ENCODE measurements at places on chromosomes 2 and 18.

DNA sequence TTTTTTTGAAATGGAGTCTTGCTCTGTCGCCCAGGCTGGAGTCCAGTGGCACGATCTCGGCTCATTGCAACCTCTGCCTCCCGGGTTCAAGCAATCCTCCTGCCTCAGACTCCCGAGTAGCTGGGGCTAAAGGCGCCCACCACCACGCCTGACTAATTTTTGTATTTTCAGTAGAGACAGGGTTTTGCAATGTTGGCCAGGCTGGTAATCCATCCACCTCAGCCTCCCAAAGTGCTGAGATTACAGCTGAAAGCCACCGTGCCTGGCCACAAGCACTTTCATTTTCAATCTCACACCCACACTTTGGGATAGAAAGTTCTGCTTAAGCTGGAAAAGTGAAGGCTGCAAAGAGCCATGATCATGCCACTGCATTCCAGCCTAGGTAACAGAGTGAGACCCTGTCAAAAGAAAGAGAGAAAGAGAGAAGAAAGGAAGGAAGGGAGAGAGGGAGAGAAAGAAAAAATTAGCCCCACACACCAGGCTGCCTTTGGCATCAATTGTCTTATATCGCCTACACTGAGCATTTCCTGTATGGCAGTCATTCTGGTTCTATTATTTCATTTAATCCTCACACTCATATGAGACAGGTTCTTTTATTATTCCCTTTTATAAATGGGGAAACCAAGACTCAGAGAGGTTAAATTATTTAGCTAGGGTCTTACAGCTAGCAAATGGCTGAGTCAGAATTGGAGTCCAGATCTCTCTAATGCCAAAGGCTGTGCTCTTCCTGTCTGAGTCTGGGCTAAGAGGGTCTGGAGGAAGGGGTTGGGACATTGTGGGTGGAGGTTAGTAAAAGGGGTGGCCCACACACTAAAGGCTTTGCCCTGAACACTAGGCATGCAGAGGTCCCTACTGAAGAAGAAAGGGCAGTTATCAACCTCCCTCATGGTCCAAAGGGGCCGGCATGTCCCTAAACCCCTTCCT, 37.9 kb upstream of the PKDCC start:
- no peak overlapping the region for H3K27ac ChIP-seq
- H3K27me3 ChIP-seq, result peaks cover 17% of the 10 kb centered on the region
- peak overlapping the region; percentile 63 for H3K4me3 ChIP-seq
- peaks cover 21% of the 10 kb centered on the region for H3K4me1 ChIP-seq
- DNase-seq, result peak; percentile 55

DNA sequence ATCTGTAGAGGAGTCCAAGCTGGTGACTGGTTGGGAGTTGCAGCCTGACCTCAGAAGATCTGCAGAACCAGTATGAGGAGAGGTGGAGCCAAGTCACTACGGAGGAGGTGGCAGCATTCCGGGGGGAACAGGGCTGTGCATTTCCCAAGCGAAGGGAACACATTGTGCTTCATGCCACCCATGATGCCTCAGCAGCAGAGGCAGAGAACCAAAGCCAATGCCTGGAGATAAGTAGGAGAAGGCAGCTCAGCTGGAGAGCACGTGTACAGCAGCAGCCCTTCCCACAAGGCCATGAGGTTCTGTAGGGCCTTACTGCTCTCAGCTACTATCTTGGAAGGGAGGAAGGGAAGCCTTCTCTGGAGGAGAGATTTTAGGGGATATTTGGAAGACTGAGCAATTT, 67.2 kb upstream of the LRPPRC start:
- H3K36me3 ChIP-seq, result no peaks in the 10 kb centered on the region
- H3K27me3 ChIP-seq, result no peaks in the 10 kb centered on the region
- DNase-seq, result no peak
- no peak overlapping the region for H3K4me3 ChIP-seq

DNA sequence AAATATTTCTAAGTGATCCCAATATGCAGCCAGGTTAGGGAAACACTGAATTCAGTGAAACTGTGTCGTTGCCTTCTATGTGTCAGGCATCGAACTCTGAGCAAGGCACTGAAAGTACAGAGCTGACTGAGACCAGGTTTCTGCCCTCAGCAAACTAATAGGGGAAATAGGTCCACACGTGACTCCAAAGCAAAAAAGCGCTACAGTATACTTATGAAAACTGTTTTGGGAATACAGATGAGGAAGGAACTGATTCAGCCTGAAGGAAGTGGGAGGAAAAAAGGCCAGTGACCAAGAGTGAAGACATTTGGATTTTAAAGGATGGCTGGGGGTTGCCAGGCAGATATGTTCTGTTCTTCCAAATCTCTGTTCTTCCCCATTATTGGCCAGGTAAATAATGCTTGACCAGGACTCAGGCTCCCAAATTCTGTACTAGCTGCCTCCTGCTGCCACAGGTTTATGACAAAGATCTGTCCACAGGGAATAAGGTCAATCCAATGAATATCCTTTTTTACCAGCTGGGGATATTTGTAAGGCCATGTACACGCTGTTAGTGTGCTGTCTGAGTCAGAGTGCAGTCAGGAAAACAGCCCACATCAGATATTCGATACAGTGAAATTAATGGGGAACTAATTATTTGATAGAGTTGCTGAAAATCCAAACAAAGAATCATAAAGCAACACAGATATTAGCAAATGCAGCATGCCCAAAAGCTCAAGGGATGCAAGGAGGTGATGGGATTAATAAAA, 24.5 kb upstream of the INPP4A start:
- H3K4me1 ChIP-seq, result no peaks in the 10 kb centered on the region
- H3K27ac ChIP-seq, result no peak overlapping the region
- no peaks in the 10 kb centered on the region for H3K36me3 ChIP-seq

DNA sequence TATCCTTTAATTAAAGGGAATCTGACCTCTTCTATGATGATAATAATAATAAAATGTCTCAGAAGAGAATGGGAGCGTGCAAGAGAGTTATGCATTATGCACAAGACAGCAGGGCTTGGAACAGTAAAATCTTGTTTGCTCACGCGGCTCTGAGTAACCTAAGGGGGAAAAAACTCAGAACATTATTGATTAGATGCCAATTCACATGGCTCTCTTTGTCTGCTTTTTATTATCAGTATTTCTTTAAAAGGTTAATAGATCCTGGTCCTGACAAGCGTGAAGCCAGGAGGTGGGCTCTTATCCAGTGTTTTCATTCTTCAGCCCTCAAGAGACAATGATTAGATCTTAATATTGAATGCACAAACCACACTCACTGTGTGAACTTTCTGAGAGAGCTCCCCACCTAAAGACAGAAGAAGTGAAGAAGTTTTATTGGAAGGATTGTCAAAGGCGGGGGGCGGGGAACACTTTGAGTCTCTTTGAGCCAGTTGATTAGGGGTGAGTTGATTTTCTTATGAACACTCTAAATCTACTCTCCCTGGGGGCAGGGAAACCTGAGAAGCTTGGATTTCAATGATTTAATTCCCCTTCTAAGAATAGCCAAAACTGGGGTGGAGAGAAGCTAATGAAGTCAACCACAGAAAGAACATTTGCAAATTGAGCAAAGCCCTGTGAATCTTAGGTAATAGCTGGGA, 127.5 kb upstream of the CTAGE1 start:
- H3K36me3 ChIP-seq, result no peaks in the 10 kb centered on the region
- H3K27me3 ChIP-seq, result no peaks in the 10 kb centered on the region
- no peak for DNase-seq
- no peak overlapping the region for H3K27ac ChIP-seq
- H3K4me3 ChIP-seq, result no peak overlapping the region

DNA sequence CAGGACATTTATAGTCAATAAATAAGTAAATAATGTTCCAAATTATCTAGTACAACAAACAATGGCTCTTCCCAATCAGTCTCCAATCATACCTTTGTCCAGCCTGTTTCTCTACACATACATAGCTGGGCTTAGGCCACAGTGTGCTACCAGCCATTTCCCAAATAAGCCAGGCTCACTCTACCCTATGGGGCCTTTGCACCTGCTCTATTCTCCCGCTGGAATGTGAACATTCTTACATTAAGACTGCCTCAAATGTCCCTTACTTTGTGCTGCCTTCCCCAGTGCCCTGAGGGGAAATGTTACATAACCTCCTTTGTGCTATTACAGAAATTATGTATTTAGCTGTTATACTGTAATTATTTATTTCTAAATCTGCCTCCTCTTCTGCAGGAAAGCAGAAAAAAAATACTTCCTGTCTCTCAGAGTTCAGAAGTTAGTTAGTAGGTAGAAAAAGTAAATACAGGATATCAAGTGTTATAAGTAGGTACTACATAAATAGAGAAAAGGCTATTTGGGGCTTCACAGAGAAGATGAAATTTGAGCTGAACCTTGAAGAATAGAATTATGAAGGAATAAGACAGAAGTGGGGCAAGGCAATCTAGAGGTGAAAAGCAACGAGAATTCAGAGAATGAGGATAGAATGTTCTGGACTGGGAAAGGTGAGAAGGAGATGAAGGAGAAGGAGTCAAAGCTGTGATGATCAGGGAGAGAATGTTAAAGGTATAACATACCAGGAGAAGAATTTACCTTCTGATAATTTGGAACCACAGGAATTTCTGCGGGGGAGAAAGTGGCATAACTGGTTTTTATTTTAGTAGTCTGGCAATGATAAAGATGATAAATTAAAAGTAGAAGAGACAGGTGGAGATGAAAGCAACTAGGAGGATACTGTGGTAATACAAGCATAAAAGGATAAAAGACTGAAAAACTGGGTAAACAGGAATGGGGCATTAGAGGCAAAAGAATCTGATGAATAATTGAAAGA, 37.0 kb downstream of the ROCK1 start:
- no peaks in the 10 kb centered on the region for H3K27me3 ChIP-seq
- no peaks in the 10 kb centered on the region for H3K36me3 ChIP-seq
- no peak overlapping the region for H3K27ac ChIP-seq
- H3K4me1 ChIP-seq, result peaks cover 2% of the 10 kb centered on the region
- DNase-seq, result no peak

DNA sequence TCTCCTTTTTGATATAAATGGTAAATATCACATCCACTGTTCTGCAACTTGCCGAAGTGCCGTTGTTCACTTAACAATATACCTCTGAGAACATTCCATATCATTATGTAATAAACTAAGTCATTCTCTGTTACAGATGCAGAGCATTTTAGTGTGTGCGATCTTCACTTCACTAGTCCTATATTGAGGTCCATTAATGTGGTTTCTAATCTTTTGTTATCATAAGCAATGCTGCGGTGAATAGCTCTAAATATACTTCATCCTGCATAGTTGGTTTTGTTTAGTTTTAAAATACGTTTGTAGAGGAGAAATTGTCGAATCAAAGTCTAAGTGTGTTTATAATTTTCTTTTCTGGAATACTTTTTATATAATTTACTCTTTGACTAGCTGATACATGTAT, 280.3 kb upstream of the TRIB2 start:
- peaks cover 7% of the 10 kb centered on the region for H3K4me1 ChIP-seq
- H3K36me3 ChIP-seq, result no peaks in the 10 kb centered on the region
- no peak overlapping the region for H3K27ac ChIP-seq
- H3K4me3 ChIP-seq, result no peak overlapping the region
- H3K27me3 ChIP-seq, result no peaks in the 10 kb centered on the region

- DNase-seq, result no peak
- H3K27ac ChIP-seq, result no peak overlapping the region
- no peak overlapping the region for H3K4me3 ChIP-seq
- no peaks in the 10 kb centered on the region for H3K27me3 ChIP-seq
- no peaks in the 10 kb centered on the region for H3K4me1 ChIP-seq
Observed at GRCh38 chr2:59986511-59986910, 566.9 kb downstream of the BCL11A start.

DNA sequence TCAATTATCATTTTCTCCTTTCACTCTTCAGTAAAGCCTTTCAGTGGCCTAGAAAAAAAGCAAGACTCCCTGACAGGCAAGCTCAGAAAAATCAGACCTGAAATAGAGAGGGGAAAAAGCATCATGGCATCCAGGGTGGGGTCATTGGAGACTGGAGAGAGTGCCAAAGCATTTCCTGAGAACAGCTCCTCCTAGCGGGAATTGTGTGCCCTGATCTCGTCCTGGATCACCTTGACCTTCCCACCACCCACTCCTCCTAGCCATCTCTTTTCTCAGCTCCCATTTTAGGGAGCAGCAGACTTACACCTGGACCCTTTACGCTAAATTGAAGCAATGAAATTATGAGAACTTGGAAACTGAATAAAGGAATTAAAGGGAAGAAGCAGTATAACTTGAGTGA, 176.6 kb downstream of the VWC2L start:
- H3K27ac ChIP-seq, result no peak overlapping the region
- no peaks in the 10 kb centered on the region for H3K36me3 ChIP-seq
- no peak overlapping the region for H3K4me3 ChIP-seq
- DNase-seq, result no peak
- H3K4me1 ChIP-seq, result no peaks in the 10 kb centered on the region
- no peaks in the 10 kb centered on the region for H3K27me3 ChIP-seq

DNA sequence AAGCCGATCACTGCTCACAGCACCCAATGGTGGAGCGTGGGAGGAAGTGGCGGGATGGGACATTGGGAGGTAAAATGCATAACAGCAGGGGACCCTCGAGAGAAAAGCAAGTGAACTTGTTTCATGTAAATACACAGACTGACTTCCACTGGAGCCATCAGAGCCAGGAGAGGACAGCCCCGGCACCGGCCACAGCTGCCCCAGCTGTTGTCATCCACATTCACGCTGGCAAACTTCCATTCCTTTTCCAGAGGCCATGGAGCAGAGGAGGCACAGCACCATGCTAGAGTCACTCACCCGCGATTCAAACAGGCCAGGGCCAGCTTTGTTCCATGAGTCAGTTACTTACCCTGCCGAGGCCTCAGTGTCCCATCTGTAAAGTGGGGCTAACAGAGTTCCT, 610.9 kb upstream of the SALL3 start:
- H3K27ac ChIP-seq, result no peak overlapping the region
- no peaks in the 10 kb centered on the region for H3K4me1 ChIP-seq
- no peak overlapping the region for H3K4me3 ChIP-seq
- H3K27me3 ChIP-seq, result no peaks in the 10 kb centered on the region
- no peaks in the 10 kb centered on the region for H3K36me3 ChIP-seq
- DNase-seq, result no peak

GRCh38 chr2:194883711-194884110, 773.3 kb upstream of the SLC39A10 start:
- no peaks in the 10 kb centered on the region for H3K4me1 ChIP-seq
- no peaks in the 10 kb centered on the region for H3K36me3 ChIP-seq
- no peak overlapping the region for H3K4me3 ChIP-seq

DNA sequence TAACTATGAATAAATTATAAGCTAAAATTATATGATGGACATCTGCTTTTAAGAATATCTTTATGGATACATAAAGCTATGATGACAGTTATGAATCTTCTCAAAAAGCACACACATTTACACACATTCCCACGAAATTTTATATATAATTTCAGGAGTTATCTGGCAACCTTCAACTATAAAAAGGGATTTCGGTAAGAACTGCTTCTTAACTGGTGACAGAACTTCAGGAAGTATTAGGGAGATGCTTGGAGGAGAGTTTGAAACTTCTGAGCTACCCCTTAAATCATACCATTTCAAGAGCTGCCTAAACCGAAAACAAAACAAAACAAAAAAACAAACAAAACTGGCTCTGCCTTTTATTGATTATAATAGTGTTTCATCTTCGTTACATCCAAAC, 399.4 kb downstream of the ZEB2 start:
- DNase-seq, result no peak
- H3K27ac ChIP-seq, result no peak overlapping the region
- no peaks in the 10 kb centered on the region for H3K36me3 ChIP-seq
- H3K27me3 ChIP-seq, result no peaks in the 10 kb centered on the region

- DNase-seq, result no peak
- H3K27me3 ChIP-seq, result no peaks in the 10 kb centered on the region
- no peaks in the 10 kb centered on the region for H3K36me3 ChIP-seq
- H3K27ac ChIP-seq, result no peak overlapping the region
Observed at GRCh38 chr18:21652073-21652472, 40.0 kb downstream of the SNRPD1 start.

All from mesenchymal stem cell (in vitro differentiated cells and primary cell).